NCI-H1105 (cell line): ENCODE measurements at places on chromosomes 1 and 21.

DNA sequence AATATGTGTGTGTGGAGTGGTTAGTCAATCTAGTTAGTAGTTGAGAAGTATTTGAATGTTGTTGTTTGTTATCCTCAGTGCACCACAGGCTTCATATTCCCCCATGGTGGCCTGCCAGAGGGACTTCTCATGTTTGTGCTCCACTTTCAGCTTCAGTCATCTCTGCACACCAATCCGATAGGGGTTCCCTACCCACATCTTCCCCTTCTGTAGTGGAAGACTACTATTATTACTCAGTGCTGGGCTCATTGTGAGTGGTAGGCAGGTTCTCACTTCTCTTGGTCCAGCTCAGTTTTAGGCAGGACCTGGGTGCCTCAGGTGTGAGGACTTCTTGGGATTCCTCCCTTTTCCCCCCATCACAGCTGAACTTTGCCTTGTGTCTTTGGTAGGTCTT, 14.2 kb downstream of the MT1HL1 start:
- no peak for DNase-seq

DNA sequence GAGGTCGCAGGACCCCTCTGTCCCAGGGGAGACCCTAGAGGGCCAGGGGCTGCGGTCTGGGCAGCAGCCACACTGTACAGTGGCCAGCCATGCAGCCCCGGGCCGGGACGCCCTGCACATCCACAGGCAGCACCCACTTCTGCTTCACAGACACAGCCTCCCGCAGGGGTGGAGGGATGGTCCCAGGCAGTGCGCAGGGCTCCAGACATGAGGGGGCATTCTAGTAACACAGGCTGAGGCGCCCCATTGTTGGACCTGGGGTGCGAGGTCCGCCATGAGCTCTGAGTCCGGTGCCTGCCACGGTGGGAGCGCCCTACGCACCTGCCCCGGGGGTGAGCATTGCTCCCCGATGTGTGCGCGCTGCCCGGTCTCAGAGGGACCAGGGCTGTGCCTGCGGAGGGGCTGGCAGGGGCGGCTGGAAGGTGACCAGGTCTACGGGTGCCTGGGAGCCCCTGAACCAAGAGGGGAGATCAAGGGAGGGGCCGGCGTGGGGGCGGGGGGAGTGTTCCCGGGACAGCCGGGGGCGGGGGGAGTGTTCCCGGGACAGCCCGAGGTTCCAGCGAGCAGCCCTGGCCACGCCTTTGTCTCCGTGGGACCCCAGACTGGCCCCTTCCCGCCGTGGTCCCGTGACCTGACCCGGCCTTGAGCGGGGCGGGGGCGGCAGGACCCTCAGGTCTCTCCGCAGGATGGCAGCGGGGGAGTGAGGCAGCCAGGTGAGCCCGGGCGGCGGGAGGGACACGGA, 4.5 kb downstream of the MMEL1 start:
- no peak for DNase-seq

DNA sequence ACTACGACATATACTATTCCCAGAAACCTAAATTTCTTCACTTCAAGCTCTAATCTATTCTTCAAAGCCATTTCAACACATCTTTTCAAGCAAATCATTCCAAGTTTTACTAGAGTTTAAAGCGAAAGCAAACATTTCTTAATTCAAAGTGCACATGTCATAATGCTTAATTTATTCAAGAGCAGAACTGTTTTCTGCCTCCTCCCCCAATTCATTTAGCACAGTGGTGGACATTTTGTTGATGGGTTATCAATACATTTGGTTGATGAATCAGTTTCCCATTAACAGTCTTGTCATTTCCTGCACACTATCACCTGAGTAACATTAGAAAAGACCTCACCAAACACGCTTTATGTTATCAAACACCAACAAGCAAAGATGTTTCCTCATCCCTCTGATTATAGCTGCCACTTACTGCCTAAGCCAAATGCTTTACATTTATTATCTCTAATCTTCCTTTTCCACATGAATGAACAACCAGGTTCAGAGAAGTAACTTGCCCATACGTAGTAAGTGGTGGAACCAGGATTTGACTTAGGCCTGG, 2.0 kb downstream of the SRSF4 start:
- no peak for DNase-seq

- peak; percentile 91 for DNase-seq
Measured at GRCh38 chr1:159141584-159142390, 29.6 kb upstream of the CADM3 start.

DNA sequence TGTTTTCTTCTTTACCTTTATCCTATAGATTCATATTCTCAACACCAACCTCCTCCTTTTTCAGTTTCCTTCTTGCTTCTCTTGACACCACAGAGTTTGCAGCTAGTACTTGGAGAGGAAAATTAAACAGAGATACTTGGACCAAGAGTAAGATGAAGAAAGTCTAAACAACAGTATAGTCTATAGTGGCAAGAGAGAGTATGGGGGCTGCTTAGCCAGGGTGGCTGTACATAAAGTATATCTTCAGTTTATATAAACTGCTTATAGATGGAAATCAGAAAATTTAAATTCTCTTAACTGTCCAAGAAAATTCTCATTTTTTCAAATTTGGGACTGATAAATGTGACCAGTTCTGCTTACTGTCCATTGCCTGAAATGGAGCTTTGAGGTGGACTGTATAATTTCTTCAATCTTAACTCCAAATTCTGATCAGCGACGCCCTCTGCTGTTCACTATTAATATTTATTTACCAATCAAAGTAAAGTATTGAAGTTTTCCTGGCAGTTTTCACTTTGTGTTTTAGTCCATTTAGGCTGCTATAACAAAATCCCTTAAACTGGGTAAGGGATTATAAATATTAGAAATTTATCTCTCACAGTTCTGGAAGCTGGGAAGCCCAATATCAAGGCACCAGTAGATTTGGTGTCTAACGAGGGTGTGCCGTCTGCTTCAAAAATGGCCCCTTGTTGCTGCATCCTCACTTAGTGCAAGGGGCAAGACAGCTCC, 14.8 kb upstream of the METTL18 start:
- DNase-seq, result peak; percentile 3

- peak; percentile 83 for DNase-seq
Measured at GRCh38 chr1:119115311-119115710, 25.1 kb downstream of the WARS2 start.

GRCh38 chr1:184896000-184896399, 78.3 kb downstream of the NIBAN1 start:
- no peak for DNase-seq

GRCh38 chr1:32334274-32334861, 1.7 kb downstream of the MARCKSL1 start:
- DNase-seq, result no peak

GRCh38 chr1:14168326-14169063, 430.0 kb upstream of the KAZN start:
- no peak for DNase-seq

- no peak for DNase-seq
Measured at GRCh38 chr1:94109478-94109877, 11.5 kb downstream of the ABCA4 start.

- DNase-seq, result no peak
Measured at GRCh38 chr1:1534401-1535154, 5.8 kb downstream of the TMEM240 start.

DNA sequence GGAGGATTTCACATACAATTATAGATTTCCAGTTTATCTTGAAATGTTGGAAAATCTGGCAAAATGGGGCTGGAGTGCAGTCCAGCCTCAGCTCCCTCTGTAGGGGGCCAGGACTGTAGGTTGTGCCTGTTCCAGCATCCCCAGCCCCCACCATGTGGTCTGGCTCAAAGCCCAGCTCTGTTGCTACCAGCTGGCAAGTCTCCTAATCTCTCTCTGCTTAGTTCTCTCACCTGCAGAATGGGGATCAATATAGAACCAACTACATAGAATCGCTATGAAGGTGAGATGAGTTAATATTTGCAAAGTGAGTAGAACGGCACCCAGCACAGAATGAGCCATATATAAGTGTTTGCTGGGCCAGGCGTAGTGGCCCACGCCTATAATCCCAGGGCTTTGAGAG, 50.0 kb upstream of the TARDBP start:
- DNase-seq, result peak; percentile 85

- DNase-seq, result no peak
Measured at GRCh38 chr1:12166834-12167492, at the start of gene TNFRSF1B. Gene TNFRSF1B, plus strand, starts transcription at chr1:12166991. Its CDS starts 101 bp downstream, at chr1:12167092.

- DNase-seq, result no peak
Measured at GRCh38 chr1:21814241-21814918, 2.3 kb downstream of the LDLRAD2 start.

DNA sequence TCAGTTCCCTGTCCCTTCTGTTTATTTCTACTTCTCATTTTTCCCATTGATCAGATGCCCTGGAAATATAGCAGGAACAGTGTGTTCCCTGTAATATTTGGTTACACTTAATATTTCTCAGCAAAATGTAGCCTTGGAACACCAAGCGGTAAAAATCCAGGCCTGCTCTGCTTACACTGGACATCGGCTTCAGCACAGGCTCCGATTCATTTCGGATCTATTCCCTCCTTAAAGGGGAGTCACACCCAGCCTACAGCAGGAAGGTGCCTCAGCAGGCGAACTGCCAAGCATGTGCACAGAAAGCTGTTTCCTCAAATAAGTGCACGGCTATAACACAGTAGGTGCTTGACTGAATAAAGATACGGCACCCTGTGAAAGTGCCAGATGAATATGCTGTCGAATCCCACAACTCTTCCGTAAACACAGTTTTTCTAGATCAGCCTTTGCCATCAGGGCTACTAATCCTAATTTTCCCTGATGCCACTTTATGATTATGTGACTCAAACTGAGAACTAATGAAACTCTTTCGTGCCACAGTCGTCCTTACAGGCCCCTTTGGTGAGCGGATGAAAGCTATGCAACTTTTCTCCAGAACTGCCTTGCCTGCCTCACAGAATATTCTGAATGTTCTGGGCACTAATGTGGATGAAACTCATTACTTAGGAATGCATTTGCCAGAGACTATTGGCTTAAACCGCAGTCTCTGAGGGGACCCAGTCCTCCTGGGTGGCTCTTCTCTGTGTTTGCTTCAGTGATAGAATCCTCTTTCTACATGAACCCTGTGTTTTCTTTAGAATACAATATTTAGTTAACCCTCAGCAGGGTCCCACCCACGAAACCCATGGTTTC, 275.5 kb upstream of the RUNX1 start:
- DNase-seq, result no peak

- DNase-seq, result peak; percentile 75
Measured at GRCh38 chr1:42957880-42958487, 684 bp downstream of the SLC2A1 start.

- DNase-seq, result no peak
Measured at GRCh38 chr1:20147846-20148570, 8.9 kb downstream of the PLA2G2F start.

- no peak for DNase-seq
Measured at GRCh38 chr1:94982398-94982797, 55.5 kb upstream of the CNN3 start.

- DNase-seq, result no peak
Measured at GRCh38 chr1:219324629-219325367, 151.1 kb downstream of the LYPLAL1 start.

DNA sequence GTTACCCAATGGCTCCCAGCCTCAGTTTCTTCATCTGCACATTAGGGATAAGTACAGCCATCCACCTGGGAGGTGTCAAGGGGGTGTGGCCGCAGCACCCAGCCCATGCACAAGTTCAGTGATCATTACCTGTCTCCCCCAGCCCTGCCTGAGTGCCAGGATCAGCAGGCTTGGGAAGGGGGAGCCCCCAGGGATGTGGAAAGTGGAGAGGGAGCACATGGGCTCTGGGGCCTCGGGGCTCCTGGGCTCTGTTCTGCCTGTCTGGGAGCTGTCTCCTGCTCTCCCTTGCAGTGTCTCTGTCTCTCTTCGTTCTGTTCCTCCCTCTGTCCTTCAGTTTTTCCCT, 10.8 kb upstream of the PADI1 start:
- DNase-seq, result no peak

GRCh38 chr1:229778794-229779193, 152.7 kb downstream of the URB2 start:
- DNase-seq, result peak; percentile 14

GRCh38 chr1:2539312-2539907, 9.3 kb upstream of the HES5 start:
- DNase-seq, result no peak

GRCh38 chr1:34331020-34331926, 154.6 kb downstream of the C1orf94 start:
- no peak for DNase-seq

DNA sequence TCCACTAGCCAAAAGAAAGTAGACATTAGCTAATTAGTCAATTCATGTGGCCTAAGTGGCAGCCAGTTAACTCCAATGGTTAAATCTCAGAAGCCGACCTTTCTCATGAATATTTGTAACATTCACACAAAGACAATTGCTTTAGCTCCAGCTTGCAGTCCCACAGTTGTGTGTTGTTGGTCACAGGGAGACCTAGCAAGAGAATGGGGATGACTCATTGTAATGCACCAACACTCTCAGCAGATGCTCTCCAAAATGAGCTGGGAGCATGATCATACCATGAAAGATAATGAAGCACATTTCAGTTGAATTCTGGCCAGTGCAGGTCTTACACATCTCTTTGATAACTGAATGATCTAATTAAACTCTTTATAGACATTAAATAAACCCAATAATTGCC, 160.4 kb downstream of the HLX start:
- no peak for DNase-seq

DNA sequence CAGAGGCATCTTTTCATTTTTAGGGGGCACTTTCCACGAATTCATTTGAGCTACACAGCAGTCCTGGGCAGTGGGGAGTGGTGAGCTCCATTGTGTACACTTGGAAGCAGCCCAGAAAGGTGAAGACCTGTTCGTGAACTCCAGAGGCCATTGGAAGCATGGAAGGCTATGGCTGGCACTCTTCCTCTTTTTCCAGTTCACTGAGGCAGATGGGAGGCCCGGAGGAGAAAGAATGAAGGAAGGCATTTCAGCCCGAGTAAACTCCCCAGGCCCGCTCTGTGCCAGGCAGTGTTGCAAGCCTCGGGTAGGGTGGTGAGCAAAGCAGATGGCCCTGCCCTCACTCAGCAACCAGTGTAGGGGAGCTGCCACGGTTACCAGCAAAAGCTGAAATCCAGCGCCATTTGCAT, 673 bp upstream of the DHCR24 start:
- no peak for DNase-seq

GRCh38 chr1:188394677-188395076, 1565.9 kb downstream of the PLA2G4A start:
- DNase-seq, result no peak

- no peak for DNase-seq
Measured at GRCh38 chr21:32135401-32136363, 143.2 kb downstream of the MIS18A start.

- DNase-seq, result no peak
Measured at GRCh38 chr1:59506952-59507351, 210.1 kb downstream of the FGGY start.

DNA sequence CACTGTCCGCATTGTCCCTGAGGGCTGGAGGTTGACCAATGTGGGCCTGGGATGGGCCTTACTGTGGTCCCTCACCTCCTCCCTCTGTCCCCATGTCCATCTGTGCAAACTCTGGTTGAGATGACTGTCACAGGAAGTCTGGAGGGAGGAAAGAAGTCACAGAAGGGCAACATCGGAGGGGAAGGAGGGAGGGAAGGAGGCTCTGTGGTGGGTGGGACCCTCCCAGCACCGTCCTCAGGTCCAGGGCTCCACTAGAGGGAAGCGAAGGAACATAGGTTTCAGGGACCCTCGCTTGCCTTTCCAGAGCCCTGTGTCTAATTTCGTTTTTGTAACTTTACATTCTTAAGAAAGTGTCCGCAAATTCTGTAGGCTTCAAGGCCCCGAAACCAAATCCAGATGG, 111.3 kb upstream of the SLC44A3 start:
- DNase-seq, result no peak
